8988T (cell line): ENCODE measurements at places on chromosomes 7 and 10.

DNA sequence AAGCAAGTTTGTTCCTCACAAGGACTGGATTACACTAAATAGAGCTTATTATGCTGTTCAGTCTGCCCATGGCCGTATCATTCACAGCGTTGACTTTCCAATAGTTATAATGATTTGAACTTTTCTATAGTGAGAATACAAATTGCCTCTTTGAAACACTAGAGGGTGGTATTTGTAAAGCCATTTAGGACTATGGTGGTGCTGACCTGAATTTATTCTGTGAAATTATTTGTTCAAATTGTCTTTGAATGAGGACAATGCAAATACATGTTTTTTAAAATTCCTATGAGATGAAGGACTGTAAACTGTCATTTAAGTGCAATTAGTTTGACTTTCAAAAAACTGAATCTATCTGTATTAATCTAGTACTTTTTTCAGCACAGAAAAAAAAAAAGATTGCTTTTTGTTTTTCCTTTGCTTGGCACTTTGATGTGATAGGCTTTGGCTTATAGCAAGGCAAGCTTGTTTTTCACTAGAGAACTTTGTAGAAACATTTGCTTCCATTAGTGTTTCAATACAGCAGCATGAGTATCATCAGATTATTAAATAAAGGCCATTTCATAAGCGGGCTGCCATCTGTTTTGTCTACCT, 122.7 kb upstream of the TMEM229A start:
- no peak for DNase-seq

DNA sequence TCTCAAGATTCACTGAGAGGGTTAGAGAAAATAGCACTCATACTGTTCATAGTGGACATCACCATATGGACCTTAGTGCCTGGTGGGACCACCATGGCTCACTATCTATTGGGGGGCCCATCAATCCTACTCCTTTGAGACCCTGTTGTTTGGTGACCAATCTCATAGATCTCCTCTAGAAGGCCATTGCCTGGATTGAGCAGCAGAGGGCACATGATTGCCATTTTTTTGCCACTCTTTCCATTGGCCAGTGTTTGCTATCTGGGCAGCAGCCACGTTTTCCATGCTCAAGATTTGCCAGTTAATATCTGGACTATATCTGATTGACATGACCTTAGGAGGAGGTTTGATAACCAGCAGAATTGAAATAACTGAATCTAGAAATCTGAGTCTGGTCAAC, 244.5 kb downstream of the ITGB1 start:
- DNase-seq: no peak

- DNase-seq: no peak
These were observed 2.6 kb downstream of the CUX1 start for GRCh38 chr7:101819913-101820522.

DNA sequence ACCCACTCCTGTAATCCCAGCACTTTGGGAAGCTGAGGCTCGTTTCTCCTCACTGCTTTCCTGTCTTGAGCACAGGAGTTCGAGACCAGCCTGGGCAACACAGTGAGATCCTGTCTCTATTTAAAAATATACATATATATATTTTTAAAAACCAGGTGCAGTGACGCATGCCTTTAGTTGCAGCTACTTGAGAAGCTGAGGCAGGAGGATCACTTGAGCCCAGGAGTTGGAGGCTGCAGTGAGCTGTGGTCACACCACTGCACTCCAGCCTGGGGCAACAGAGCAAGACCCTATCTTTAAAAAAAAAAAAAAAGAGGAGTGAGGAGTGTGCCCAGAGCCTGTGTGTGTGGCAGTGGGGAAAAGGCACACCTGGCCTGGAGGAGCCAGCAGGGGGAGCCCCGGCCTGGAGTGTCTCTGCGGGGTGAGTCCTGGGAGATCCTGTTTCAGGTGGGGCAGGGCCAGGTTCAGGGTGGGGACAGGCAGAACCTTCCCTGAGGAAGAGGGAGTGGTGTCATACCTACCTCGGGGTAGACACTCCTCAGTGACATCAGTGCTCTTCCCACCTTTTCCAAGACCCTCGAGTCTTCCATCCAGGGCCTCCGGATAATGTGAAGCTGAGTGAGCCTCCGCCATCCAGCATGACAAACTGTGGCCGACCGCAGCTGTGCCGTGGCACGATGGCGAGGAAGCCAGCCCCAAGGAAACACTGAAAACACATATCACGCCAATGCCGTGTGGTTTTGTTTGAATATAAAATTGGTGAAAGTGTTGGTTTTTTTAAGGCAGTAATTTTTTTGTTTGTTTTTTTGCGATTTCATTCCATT, 9.0 kb upstream of the ARPC1B start:
- peak; percentile 63 for DNase-seq

DNA sequence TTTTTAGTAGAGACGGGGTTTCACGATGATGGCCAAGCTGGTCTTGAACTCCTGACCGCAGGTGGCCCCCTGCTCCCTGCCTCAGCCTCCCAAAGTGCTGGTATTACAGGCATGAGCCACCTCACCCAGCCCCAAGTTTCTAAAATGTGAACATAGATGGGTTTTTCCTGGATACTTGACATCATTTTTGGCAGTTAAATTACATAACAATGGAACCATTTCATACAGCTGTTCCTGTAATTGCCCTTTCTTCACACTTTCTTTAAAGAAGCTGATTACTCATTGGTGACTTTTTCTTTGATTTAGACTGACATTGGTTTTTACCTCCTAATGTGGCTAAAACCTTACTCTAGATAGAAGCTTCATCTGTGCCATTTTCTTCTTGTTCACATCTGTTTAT, 5.9 kb downstream of the ZKSCAN1 start:
- DNase-seq: no peak

DNA sequence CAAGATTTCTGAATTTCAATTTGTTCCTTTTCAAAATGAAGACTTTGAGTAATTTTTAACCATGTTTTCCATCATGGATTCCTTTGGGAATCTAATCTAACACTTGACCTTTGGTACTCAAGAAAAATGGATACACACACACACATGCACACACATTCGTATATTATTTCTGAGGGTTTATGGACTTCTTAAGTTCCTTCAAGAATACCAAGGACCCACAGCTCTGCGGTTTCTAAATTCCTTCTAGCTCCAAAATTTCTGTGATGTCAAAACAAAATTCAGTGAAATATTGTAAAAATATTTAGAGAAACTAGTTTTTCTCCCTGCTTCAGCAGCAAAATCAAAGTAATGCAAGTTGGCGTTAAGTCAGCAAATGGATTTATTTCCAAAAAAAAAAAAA, 98.3 kb upstream of the FAM13C start:
- DNase-seq: no peak

DNA sequence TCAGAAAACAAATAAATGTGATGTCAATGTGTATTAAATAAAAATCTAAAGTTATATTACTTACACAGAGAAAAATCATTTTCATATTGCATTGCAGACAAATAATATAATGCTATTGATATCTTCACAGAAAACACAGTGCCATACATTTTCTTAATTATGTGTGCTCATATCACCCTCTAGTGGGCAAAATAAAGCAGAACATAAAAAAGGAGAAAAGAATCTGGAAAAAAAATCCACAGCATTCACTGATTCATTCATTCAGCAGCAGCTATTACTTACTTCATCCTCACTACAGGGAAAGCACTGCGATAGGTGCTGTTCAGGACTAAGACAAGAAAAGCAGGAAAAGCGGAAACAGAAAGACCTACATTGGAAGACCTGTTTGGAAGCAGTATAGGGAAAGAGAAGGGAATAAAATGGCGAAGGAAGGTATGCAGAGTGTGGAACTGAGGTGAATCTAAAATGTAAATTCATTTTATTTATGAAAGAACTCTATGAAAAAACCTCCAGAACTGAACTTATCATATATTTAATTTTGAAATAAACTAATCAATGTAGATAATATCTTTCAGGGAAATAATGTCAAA, 73.2 kb downstream of the POT1 start:
- DNase-seq: no peak

- no peak for DNase-seq
These were observed 15.4 kb upstream of the GIMAP8 start for GRCh38 chr7:150435047-150435389.

- DNase-seq: no peak
These were observed 238.9 kb upstream of the GPR26 start for GRCh38 chr10:123427165-123427786.

GRCh38 chr10:49012603-49013002, 73.0 kb upstream of the LRRC18 start:
- no peak for DNase-seq

DNA sequence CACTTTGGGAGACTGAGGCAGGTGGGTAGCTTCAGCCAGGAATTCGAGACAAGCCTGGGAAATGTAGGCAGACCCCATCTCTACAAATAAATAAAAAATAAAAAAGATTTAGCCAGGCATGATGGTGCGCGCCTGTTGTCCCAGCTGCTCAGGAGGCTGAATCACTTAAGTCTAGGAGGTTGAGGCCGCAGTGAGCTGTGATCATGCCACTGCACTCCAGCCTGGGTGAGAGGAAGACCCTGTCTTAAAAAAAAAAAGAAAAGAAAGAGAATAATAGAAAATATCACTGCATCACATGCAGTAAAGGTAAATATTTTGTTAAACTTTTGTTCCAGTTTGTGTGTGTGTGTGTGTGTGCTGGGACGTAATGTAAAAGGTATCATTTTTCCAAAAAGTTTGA, 3.0 kb downstream of the STRIP2 start:
- no peak for DNase-seq

- no peak for DNase-seq
These were observed 60.2 kb downstream of the STK17A start for GRCh38 chr7:43642897-43643630.

DNA sequence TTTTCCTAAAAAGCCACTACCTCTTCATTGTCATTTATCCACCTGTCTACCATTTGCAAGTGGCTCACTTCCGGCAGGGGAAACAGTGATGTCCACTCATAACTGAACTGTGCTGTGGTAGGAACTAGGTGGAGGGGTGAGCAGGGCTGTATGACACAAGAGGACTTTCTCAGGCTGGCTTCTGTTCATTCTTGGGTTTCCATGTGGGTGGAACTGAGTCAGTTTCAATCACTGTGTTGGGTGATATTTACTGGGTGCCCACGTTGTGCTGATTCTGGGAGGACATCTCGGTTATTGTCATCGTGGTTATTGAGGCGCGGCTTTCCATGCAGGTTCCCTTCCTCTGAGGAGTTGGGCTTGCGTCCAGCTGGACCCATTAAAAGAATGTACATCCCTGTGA, 38.8 kb downstream of the RAMP3 start:
- no peak for DNase-seq

- no peak for DNase-seq
These were observed 189.9 kb downstream of the HERPUD2 start for GRCh38 chr7:35505066-35505465.

DNA sequence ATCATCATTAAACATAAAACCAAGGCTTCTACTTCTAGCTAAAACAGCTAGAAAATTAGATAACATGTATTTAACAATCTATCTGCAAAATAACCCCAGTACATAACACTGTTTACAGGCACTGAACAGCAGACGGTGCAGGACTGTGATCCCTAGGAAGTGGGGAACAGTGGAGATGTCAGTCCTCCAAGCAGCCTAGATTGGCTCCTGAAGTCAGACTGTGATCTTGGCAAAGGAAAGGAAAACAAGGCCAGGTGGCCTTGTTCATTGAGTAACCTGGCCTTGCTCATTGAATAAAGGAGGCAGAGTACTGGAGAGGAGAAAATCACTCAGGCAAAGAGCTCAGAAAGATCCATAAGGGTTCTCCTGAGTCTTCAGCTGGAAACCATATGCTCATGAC, 77.7 kb upstream of the DIP2C start:
- no peak for DNase-seq

DNA sequence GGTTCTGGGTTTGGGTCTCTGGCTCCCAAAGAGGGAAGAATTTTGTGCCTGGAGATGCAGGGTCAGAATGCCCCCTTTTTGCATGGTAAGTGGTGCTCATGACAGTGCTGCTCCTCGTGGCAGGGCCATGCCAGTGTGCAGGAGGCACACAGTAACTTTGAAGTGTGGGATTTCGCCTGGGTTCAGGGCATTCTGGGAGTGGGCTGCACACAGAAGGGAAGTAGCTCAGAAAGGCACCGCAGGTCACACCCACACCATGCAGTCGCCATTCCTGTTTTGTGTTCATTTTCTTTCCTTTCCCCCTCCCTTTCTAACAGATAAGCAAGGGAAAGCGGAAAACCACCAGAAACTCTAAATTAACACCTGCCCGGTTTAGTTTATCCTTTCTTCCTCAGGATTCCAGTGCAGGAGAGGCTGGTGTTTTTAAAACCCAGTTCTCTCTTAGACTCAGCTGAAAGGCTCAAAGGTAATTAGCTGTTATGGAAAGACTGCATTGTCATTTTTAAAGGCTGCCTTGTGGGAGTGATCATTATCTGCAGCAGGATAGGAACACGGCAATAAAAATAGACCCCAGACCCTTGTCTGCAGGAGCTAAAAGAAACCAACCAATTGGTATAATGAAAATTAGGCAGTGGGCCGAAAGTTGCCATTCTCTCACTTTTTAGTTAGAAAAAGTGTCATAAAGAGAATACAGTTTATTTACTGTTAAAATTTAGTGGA, 50.2 kb downstream of the EEPD1 start:
- no peak for DNase-seq

DNA sequence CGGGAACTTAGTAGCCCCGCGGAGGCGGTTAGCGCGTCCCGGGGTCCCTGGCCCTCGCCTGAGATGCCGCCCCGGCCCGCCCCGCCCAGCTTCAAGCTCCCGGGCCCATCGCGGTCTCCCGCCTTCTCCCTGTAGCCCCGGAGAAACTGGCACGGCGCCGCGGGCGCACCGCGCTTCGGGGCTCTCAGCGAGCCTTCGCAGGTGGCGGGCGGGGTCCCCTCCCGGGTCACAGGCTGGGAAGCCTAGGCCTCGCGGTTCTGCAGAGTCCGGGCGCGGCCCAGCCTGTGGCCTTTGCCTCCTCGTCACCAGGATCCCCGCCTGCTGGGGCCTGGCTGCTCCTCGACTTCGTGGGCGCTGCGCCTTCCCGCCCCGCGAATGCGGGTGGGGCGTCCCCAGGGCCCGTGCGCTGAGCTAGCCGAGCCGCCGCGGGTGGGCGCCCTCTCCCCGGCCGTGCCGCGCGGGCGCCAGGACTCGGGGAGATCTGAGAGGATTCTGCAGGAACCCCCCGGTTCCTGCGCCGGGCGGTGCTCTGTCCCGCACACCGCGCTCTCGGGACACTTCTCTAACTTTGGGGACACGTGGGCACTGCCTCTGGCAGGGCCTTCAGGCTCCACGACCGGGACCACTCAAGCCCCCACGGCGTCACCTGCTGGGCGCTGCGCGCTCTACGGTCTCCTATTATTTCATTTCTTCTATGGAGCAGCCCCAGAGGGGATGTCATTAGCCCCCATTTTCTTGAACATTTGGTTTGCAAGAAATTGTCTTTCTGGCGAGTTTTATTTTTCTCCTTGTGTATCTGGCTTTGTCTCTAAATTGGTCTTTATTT, 682 bp upstream of the RGS10 start:
- peak; percentile 66 for DNase-seq

- DNase-seq: no peak
These were observed 270.1 kb upstream of the TPK1 start for GRCh38 chr7:145106001-145106400.

GRCh38 chr7:108261560-108262255, 131.5 kb upstream of the LAMB4 start:
- no peak for DNase-seq

- no peak for DNase-seq
These were observed 12.2 kb downstream of the HOXA1 start for GRCh38 chr7:27083646-27084045.

- DNase-seq: no peak
These were observed 158.5 kb upstream of the YAE1 start for GRCh38 chr7:39407723-39408122.
